NCI-H1694 (cell line): ENCODE measurements at places on chromosomes 7 and 10.

DNA sequence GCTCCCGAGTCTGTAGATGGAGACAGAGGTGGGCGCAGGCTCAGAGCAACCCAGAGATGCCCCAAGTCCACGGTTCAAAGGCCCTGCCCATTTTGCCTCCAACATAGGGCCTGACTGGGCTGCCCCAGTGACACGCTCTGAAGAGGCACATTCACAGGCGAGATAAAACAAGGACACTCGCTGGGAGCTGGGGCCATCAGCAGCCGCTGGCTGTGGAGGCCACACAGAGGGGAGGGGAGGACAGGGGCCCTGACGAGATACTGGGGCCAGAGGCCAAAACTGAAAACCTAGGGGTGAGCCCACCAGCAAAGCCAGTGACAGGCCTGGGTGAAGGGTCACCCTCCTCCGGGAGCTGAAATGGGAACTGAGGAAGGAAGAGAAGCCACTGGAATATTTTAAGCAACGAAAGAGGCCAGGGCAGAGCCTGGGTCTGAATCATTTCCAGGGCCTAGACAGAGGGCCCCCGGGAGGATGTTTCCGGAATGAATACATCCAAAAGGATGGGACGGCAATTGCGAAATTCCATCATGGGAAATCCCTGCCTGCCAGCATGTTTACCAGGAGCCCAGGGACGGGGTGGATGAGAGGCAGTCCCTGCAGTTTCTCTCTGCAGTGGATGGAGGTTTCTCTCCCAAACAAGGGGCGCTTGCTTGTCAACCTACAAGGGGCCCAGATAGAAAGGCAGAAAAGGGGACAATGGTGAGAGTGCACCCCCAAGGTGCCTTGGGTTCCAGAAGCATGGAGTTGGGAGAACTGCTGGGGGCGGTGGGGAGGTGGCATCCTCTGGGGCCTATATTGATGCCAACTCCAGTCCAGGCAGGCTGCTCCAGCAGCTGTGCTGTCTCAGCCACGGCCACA, 29.0 kb upstream of the HSPA12A start:
- no peak for DNase-seq

- no peak for DNase-seq
These were observed 44.0 kb downstream of the COL13A1 start for GRCh38 chr10:69845574-69846292.

GRCh38 chr7:156544919-156545715, 95.5 kb upstream of the RNF32 start:
- no peak for DNase-seq

- DNase-seq = no peak
These were observed 708.3 kb downstream of the CCSER2 start for GRCh38 chr10:85036661-85037060.
